ENCODE measurements at places on chromosomes 13 and 19. TPM values are rescaled to one million over a fixed set of nuclear protein-coding genes. Genes with fewer than 3 reads are reported as not detected.

DNA sequence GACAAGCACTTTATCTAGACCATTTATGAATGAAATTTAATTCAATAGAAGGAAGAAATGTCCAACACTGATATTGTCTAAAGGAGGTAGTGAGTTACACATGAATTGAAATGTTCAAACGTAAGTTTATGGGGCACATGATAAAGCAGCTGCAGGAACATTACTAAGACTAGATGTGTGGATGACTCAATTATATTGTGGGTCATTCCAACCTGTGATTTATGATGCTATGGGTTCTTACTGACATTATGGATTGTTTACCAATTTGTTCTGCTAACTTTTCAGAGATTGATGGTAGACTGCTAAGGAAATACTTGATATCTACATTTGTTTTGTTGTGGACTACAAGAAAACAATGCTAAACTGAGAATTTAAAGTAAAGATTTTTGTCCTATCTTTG is 56.1 kb upstream of the ATXN8OS start:
- no peak for DNase-seq

DNA sequence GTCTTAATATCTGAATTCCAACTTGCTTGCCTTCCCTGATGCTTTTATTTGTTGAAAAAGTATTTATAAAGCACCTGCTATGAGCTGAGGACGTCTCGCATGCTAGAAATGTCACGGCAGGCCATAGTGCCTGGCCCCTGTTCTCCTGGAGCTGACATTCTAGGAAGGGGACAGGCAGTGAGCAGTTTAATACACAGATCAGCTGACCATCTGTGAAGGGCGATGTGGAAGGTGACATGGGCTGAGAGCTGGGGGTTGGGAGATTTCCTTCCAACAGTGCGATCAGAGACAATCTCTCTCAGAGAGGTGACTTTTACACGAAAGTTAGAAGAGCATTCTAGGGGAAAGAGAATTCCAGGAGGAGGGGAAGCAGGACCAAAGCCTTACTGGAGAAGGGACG is 153.2 kb downstream of the ZNF536 start:
- no peak for DNase-seq

- no peak for DNase-seq
These were observed 113.1 kb downstream of the ABCC4 start for GRCh38 chr13:95188128-95188527.

DNA sequence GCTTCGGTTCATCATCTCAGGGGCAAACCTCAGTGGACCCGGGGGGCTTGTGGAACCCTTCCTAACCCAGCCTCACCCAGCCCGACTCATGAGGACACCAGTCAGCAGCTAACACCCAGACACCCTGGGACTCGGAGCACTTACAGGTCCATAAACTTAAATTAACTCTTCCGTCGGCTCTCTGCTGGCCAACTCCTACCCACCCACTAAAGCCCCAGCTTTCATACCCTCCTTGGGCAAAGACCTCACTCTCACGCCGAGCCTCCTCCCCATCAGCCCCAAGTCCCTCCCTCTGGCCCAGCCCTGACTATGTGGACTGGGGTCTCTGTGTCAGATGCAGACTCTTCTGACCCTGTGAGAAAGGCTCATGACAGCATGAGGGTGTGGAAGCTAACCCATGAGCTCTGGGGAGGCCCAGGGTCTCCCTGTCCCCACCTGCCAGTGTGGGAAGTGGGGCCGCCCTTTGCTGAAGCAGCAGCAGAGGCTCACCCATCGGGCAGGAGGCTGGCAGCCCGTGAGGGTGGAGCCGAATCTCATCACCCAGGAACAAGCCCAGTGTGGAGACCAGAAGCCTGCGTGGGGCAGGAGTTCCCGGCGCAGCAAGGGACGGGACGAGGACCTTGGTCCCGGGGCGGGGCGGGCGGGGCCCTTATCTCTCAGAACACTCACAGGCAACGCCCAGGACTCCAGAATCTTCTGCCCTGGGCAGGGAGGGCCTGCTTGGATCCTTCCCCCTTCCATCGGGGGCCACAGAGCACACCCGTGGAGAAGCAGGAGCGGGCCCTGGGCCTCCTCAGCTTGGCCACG is 19.8 kb downstream of the TCF3 start:
- no peak for DNase-seq

GRCh38 chr13:72390909-72391308 is 336.5 kb downstream of the MZT1 start:
- DNase-seq, result no peak

- no peak for DNase-seq
These were observed 69.7 kb upstream of the SLC15A1 start for GRCh38 chr13:98822225-98822606.

GRCh38 chr13:33353210-33353609 is 67.7 kb upstream of the STARD13 start:
- peak; percentile 82 for DNase-seq

DNA sequence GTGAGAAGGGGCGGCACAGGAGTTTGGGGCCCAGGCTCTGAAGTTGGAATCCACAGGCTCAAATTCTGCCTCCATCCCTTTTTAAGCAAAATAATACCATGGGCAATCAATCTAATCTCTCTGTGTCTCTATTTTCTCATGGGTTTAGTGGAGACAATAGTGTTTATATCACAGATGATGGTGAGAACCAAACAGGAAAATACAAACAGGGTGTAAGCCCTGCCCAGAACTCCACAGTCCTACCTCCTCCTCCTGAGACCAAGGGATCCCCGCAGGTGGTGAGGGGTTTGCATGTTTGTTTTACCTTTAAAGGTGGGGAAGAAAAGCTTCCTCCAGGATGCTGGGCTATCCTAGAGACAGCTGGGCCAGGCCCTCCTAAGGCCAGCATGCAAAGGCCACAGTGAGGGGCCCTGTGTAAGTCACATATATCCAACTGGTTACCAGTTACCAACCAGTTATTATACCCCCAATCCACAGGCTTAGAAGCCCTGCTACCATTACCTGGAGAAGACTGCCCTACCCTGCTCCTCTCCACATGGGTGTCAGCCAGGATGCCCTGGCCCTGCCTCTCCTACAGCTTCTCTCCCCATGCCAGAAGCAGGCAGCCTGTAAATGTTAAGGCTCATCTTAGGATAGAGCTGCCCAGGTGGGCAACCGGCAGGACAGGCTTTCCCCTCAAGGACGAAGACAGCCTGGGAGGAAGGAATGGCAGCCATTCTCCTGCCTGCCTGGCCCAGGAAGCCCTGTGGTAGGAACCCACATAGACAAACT is 658.4 kb downstream of the UQCRFS1 start:
- DNase-seq, result no peak

GRCh38 chr13:50898338-50898737 is 11.3 kb upstream of the RNASEH2B start:
- DNase-seq, result no peak

DNA sequence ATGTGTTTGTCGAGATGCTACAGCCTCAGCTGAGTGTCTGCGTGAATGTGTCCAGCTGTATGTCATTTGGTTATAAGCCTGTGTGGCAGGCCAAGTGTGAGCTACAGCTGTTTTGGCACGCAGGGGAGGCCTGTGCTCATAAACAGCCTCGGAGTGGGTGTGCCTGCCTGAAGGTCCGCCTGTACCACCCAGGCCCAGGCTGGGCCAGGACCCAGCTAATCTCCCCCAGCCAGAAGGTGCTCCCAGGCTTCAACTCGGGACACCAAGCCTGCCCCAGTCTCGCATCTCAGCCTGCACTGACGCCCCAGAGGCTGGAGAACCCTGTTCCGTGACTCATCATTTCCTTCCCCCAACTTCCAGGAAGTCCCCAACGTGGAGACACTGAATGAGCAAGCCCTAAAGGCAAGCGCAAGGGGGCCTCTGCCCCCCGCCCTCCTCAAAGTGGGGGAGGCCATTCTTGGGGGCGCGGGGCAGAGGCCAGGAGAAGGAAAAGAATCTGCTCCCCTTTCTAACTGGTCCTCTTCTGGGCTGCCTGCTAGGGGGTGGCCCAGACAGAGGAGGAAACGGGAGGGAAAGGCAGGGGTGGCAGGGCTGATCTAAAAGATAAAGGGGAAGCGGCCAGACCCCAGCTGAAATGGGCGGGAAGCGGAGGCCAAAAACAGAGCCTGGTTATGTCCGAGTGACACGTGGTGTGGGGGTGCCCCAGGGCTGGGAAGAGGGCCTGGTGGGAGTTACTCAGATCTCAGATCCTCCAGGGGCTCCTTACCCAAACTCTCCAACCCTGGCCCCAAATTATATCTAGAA is 2.0 kb downstream of the SLC1A5 start:
- peak; percentile 78 for DNase-seq

GRCh38 chr13:99659866-99660554 is 158.7 kb downstream of the TM9SF2 start:
- DNase-seq, result no peak

- DNase-seq, result no peak
These were observed 1895.6 kb upstream of the PRR20A start for GRCh38 chr13:55245005-55245644.

- no peak for DNase-seq
These were observed 13.5 kb downstream of the BCL3 start for GRCh38 chr19:44762038-44762437.

DNA sequence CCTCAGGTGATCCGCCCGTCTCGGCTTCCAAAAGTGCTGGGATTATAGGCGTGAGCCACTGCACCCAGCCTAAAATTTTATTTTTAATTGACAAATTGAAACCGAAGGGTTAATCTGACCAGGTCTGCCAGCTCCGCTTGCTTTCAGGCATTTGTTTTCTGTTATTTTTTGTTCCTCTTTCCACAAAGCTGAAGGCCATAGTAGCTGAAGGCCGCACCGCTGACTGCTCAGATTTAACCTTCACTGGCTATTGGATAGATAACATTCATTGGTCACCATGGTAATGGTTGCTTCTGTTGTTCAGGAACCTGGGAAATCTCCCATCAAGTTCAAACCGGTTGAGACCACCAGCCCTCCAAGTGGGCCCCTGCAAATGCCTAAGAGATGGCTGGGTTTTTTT is 124.5 kb upstream of the USP29 start:
- DNase-seq, result no peak

GRCh38 chr13:63873936-63874335 is 2458.3 kb upstream of the PCDH20 start:
- no peak for DNase-seq

GRCh38 chr13:113636266-113636963 is 21.6 kb downstream of the ATP4B start:
- DNase-seq, result peak; percentile 9

- DNase-seq, result no peak
These were observed 353.6 kb downstream of the SPRY2 start for GRCh38 chr13:79987323-79987722.

DNA sequence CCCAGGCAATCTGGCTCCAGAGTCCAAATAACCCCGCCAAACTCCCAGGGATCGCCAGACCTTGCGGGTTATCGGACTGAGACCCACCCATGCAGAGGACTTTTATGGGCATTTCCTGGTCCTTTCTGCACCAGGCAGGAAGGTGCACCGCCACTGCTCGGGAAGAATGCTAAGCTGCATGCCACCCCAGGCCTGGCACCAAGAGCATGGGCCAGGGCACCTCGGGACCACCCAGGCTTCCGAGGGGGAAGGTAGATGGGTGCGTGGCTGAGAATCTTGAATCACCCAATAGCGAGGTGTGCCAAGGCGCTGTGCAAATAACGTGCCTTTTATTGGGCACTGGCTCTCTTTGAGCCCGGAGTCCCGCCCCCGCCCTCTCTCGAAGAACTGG is 422 bp upstream of the ZNF575 start:
- peak; percentile 76 for DNase-seq

DNA sequence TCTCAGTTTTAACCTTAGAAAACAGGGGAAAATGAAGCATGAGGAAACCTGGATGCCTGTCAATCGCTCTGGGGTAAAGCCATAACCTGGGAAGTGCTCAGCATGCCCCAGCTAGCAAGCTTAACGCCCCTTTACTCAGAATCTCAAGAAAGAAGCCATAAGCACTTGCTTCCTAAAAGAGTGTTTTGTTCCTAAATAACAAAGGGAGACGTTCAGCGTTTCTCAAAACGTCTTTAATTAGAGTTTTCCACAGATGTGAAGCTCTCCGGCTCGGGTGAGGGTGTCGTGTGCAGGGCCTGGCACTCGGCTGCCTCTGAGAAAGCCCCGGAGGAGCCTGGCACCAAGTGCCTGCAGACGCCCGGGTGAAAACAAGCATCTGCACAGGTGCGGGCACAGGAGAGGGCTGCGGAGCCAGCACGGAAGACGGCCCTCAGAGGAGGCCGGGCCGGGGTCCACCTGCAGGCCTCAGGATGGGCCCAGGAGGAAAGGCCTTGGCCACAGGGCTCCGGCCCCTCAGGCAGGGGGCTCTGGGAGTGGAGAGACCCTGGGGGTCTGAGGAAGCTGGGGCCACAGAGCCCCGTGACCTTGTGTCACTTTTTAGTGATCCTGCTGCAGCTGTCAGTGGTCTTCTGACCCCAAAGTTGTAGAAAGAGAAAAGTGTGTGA is 6.2 kb downstream of the GAS6 start:
- peak; percentile 31 for DNase-seq

DNA sequence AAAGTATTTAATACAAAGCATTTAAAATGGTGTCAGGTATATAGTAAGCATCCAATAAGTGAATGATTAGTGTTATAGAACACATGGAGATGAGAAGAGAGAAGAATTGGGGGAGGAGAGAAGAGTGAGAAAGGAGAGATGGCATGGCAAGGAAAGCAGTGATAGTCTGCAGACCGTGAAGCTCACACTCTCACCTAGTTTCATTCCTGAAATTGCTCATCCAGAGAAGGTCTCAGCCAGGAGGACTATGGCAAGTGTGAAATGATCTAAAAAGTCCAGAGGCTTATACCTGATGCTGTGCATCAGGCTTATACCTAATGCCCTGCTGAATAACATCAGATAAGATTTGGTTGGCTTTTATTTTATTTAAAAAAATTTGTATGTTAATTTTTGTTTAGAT is 351.6 kb upstream of the KLF12 start:
- no peak for DNase-seq

DNA sequence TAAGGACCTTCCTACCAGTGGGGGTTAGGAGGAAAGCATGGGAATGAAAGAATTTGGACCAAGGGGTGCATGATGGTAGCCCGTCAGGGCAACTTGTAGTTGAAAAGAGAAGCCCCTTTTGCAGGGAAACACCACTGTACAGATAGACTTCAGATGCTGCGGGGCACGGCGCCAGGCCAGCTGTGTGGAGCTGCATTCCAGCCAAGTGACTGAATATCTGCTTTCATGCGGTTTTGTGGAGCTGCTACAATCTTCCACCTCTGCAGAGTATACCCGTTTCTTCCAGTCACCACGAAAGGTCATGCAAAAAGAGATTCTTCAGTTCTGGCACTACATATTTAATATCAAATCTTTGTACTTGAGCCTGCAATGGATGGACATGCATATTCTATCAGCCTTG is 104.7 kb downstream of the RGCC start:
- no peak for DNase-seq

DNA sequence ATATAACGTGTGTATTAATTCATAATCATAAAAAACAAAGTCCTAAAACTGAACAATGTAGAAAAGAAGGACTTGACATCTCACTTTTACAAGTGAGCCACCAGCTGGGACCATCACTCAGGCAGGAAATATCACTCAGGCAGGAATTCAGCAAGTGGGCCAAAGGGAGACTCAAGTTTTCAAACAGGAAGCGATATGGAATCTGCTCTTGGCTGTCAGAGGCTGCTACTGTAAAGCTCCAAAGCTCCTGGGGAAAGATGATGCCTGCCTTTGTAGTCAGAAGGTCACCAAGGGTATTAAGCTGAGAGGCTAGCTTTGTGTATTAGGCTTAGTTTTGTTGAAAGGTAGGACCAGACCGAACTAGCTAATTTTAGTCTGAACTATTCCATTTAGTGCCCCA is 5.5 kb upstream of the AKAP11 start:
- no peak for DNase-seq

The ZNF665 gene
- total RNA-seq, result 4.5 TPM

The DCAF15 gene
- 28.4 TPM for total RNA-seq

The CEACAM4 gene
- 5.6 TPM for total RNA-seq

The PPP1R37 gene
- total RNA-seq, result 29.1 TPM

The LSR gene
- total RNA-seq, result 74.1 TPM

The AKAP11 gene
- 34.5 TPM for total RNA-seq

The SH2D3A gene
- 21.2 TPM for total RNA-seq

Data from lower lobe of right lung (tissue), 2 donors.